ENCODE measurements at places on chromosomes 1 and 21. TPM values are rescaled to one million over a fixed set of nuclear protein-coding genes. Genes with fewer than 3 reads are reported as not detected.

KRTAP11-1 gene
- not detected for polyA plus RNA-seq

DNA sequence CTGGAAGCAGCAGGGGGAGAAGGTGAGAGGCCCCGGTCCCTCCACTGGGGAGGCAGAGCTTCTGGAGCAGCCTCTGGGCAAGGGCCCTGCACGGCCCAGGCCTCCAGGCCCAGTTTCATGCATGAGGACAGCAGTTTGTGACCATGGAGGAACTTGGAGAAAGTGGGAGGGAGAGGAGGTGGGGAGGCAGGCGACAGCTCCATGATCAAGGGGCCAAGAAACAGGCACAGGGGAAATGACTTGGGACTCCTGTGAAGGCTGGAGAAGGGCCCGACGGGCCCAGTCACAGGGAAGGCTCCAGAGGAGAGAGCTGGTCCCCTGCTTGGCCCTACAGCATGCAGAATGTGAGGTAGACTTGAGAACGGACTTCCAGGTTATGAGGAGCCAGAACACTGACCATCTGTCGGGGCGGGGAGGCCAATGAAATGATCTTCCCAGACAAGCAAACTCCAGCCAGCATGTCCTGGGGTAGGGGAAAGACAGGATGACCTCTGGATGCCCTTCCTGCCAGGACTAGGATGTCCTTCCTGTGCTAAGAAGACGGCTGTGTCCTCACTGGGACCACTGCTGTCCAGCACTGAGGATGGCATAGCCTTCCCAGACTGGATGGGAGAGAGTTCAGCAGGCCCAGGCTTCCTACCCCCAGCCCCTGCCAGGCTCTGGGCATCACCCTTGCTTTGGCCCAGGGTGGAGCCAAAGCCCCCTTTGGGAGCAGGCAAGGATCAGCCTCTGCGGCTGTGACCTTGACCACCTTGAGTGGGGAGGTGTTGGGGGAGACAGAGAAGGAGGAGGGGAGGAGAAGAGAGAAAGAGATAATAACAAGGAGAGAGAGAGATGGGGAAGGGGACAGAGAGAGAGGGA, 548.2 kb downstream of the PTPRU start:
- DNase-seq = no peak

DNA sequence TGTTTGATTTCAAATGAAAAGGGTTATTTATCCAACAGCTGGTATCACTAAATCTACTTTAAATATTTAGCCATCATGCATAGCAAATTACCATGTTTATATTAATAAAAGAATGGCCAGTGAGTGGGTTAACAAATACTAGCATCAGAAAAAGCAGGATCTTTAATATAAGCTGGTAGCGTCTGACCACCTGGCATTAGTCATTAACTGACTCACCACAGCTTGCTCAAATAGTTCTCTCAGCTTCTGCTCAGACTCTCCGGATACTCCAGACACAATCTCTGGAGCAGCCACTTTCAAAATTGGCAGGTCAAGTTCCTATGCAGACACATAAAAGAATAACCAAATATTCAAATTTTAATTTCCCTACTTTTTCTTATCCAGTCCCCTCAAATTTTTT, 29.6 kb downstream of the NVL start:
- no peak for DNase-seq

DNA sequence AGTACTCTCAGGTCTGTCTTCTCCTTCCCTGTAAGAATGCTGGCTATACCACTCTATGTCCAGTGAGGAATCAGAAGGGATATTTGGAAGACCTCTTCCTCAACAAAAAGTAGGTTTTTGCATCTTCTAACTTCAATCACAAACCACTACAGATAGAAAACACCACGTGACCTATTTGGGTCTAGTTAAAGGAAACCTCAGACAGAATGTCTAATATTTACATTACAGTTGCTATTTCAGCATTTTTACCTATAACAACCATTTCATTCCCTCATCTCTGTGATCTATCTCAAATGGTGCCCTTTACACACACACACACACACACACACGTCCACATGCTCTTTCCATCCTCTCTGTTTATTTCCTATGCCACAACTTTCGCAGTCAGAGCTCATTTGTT, 7.9 kb upstream of the ADORA3 start:
- no peak for DNase-seq

RWDD3 gene
- polyA plus RNA-seq = 57.1 TPM

NUP210L gene
- polyA plus RNA-seq = 0.19 TPM

DNA sequence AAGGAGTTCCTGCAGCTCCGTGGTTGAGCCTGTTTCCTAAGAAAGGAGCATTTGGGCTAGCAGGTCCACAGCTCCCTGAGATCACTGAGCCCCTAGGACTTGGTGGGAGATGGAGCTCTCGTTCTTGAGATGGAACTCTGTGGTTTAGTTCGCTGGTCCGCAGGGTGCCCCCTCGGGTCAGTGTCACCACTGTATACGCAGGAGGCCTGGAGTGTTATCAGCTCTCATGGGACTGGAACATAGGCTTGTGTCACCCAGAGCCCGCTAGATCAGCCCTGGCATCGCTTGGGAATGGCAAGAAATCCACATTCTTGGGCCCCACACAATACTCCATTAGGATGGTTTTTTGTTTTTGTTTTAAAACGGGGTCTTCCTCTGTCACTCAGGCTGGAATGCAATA, 3.6 kb downstream of the SNAP47 start:
- DNase-seq = no peak

NECTIN4 gene
- polyA plus RNA-seq = 0.16 TPM

DNA sequence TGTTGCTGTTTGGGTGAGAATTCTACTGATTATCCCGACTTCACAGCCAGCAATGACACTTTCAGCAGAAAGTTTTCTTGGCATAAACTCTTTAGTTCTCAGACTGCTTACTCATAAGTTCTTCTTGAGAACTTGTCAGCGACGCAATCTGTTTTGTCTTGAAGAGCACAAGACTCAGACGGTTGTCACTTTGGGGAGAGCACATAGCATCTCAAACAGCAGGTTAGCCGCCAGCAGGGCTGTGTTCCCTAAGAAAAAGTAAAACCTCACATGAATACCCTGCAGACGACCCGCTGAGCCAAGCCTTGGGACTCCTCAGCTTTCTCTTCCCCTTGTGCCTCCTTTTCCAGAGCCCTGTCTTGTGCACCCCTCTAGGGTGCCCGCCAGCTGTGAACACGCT, 11.4 kb downstream of the AGMAT start:
- DNase-seq = peak; percentile 21

GRCh38 chr21:29914326-29914725, 25.5 kb downstream of the GRIK1 start:
- DNase-seq = no peak

GRCh38 chr1:181205901-181206300, 117.4 kb downstream of the IER5 start:
- DNase-seq = peak; percentile 4

DNA sequence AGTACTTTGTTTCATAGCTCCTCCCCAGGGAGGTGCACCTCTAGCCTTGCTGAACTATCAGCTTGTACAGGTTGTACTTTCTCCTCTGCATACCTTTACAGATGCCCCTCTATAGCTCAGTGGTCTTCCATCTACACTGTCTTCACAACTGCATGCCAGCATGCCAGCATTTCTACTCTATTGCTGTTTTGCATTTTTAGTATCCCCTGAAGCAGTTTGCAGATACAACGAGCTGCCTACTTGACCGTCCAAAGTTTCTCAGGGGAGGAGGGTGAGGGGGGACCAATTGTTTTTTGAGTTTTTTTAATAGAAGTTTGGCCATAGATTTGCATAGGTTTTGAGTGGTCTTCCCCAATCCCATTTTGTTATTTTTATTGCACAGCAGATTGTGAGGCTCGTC, 27.6 kb upstream of the CTH start:
- no peak for DNase-seq

- DNase-seq = peak; percentile 94
Observed at GRCh38 chr1:214446772-214447556, 104.4 kb downstream of the PTPN14 start.

PTGS2 gene
- 0.12 TPM for polyA plus RNA-seq

DNA sequence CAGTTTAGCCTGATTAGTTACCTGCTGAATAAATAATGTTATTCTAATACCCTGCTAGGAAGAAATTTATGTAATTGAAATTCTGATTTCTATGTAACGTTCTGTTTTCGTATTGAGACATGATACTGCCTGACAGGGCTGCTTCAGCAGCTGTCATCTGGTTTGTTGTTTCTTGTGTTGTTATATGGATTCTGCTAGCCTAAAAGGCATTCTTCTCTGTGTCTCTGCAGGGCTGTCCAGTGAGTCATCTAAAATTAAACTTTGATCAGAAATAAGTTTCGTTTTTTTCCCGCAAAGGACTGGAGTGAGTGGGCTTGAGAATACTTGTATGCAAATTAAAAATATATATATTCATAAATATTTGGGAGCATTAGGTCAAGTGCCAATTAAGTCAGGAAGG, 93.0 kb downstream of the DYRK1A start:
- no peak for DNase-seq

DNA sequence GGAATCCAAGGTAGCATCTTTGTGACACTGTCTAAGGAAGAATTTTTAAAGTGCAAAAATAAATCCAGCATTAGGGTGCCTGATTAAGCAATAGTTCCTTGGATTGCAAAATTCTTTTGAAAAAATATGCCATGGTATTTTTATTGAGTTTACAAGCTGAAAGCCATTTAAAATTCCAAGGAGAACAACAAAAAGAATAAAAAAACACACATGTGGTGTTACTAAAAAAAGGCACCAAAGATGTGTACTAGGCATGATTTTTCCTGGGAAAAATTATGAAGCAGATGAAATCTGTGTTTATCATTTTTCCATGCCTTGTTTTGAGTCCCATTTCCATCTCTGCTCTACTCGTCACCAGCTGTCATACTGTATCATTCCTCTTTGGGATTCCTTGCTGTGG, 157.0 kb upstream of the ZNHIT6 start:
- no peak for DNase-seq

DCST1 gene
- not detected for polyA plus RNA-seq

RPE65 gene
- not detected for polyA plus RNA-seq

FMO4 gene
- polyA plus RNA-seq = 3.1 TPM

GRCh38 chr1:229013981-229014380, 256.9 kb upstream of the RAB4A start:
- DNase-seq = no peak

DNA sequence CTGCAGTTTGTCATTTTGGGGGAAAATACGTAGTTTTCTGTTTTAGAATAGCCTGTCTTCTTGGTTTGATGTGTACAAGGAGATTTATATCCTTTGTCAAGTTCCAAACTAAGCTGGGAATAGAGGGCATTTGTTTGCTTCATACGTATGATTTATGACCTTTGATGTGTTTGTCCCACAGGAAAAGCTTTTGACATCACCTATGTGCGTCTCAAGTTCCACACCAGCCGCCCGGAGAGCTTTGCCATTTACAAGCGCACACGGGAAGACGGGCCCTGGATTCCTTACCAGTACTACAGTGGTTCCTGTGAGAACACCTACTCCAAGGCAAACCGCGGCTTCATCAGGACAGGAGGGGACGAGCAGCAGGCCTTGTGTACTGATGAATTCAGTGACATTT, 79.9 kb downstream of the LAMC1 start:
- DNase-seq = peak; percentile 21

ITPKB gene
- polyA plus RNA-seq = 0.37 TPM

- no peak for DNase-seq
Observed at GRCh38 chr1:56901716-56902115, 47.1 kb downstream of the C8A start.

DNA sequence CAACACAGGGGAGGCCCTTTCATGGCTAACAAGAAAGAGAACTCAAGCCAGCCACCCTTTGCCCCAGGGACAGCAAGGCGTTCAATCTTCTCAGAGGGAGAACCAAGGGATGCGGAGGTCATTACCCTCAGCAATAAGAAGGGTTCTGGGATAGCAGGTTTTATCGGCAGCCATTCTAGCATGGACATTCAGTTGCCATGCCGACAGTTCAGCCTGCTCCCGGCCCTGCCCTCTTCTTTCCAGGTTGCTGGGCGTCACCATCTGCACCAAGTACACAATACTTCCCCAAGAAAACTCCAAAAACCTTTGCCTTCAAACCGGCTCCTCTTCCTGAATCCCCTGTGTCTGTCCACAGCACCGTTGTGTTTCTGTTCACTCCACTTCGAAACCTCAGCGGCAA, 47.1 kb downstream of the SYT2 start:
- no peak for DNase-seq

DNA sequence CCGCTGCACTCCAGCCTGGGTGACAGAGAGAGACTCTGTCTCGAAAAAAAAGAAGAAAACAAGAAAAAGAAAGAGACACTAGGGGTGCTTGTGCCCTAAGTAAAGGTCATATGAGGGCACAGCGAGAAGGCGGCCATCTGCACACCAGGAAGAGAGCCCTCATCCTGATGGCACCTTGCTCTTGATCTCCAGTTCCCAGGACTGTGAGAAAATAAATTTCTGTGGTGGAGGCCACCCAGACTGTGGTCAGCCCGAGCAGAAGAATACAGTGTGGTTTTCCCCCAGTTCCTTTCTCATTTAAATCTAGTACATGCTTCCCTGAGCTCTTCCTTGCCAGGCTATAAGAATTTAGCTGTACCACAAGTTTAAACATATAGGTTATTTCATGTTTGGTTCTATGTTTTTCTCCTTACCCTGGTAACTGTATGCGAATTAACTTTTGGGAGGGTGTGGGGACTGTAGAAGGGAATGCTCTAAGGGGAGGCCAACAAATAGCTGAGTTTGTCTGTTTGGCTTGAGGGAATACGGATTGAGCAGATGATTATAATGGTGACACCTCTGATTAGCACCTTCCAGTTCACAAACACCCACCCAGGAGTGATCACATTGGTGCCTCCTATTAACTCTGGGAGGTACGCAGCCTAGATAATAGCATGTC, 119.6 kb upstream of the ERRFI1 start:
- no peak for DNase-seq

A3GALT2 gene
- not detected for polyA plus RNA-seq

DNA sequence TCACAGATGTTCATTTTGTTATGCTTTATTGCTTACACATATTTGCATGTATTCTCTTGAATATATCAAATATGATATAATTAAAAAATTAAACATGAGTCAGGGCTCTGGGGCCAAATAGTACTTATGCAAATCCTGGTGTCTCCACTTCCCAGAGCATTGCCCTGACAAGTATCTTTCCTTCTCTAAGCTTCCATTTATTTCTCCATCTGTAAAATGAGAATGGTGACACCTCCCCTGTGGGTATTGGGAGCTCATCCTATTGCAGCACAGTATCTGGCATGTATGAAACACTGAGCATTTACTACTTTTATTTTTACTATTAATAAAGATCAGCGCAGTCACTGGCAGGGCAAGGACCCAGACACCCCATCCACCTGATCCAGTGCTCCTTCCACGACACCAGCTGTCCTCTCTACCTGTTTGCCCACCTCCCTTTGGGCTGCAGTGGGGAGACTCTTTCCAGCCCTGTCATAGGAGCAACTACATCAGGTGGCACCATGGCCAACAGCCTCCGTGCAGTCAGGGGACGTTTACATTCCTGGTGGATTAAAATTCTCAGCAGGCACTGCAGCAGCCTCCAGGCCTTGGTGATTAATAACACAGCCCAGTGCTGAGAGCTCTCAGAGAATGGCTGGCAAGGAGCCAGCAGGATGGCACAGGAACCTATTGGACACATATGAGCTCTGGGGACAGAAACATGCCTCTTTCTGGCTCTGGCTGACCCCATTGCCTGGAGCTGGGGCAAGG, 113.0 kb downstream of the DMRTB1 start:
- no peak for DNase-seq

LZIC gene
- 22.3 TPM for polyA plus RNA-seq

GRCh38 chr1:206035027-206035426, 11.3 kb upstream of the CTSE start:
- DNase-seq = no peak

GRCh38 chr1:112537456-112537855, 28.7 kb downstream of the WNT2B start:
- no peak for DNase-seq

HPCAL4 gene
- 0.12 TPM for polyA plus RNA-seq

GRCh38 chr1:214314178-214314843, 33.4 kb downstream of the SMYD2 start:
- DNase-seq = no peak

GRCh38 chr1:187551061-187551460, 722.3 kb downstream of the PLA2G4A start:
- peak; percentile 44 for DNase-seq
